Coronary artery (tissue), 2 donors: ENCODE measurements at places on chromosomes 16 and 17.

DNA sequence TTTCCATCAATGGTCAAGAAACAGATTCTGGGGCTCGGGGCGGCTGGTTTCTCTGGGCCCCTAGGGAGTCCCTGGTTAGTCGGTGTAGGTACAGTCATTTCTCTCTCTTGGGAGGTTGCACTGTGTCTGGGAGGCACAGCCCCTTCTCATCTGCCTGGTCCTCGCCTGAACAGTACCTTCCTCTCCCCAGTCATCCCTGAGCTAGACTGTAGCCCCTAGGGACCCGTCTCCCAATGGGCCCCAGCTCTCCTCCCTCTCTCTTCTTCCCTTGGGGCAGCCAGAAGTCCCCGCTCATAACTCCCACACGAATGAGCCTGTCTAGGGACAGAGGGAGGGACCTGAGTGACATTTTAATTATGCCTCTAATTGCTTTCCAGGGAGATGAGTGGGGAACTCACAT, 20.2 kb upstream of the CPSF4L start:
- no peak for DNase-seq

- DNase-seq: no peak
Measured at GRCh38 chr16:46612121-46612520, 9.1 kb downstream of the SHCBP1 start.

DNA sequence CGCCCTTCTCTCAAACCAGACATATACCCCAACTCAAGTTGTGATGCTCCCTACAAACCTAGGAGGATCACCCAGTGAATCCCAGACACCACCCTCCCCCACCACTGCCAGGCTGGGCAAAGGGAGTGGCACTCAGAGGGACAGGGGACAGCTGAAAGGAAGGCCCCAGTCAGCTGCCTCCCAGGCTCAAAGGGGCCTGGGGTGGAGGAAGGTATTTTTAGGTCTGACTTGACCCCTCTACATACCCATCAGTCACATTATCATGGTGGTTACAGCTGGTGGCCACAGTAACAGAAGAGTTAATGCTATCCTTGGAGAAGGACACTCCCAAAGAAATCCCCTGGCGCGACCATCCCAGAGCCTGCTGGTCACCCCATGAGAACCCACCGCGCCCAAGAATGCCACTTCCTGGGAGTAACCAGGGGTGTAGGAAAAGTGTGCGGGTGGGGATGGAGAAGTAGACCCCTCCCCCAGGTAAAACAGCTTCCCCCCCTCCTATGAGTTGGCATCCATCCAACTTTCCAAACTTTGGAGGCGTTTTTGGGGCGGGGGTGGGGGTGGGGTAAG, 1.1 kb downstream of the CACNB1 start:
- DNase-seq: no peak

DNA sequence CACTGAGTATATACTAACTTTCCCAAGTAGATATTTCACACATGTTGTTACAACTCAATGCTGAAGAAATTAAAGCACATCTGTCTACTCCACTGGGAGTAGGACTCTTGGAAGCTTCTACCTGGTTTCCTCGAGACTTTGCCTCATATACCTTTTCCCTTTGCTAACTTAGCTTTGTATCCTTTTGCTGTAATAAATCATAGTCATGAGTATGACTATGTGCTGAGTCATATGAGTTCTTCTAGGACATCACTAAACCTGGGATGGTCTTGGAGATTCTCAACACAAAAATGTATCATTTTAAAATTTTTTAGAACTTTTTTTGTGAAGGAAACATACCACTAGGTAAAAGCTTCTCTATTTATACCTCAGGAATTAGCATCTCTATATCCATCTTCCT, 39.8 kb downstream of the ABCA5 start:
- no peak for DNase-seq

GRCh38 chr16:83458612-83459011, 349.2 kb upstream of the HSBP1 start:
- no peak for DNase-seq

- no peak for DNase-seq
Measured at GRCh38 chr17:13030459-13031300, 12.9 kb upstream of the ELAC2 start.

- no peak for DNase-seq
Measured at GRCh38 chr17:44402564-44403172, 13.2 kb upstream of the ITGA2B start.

DNA sequence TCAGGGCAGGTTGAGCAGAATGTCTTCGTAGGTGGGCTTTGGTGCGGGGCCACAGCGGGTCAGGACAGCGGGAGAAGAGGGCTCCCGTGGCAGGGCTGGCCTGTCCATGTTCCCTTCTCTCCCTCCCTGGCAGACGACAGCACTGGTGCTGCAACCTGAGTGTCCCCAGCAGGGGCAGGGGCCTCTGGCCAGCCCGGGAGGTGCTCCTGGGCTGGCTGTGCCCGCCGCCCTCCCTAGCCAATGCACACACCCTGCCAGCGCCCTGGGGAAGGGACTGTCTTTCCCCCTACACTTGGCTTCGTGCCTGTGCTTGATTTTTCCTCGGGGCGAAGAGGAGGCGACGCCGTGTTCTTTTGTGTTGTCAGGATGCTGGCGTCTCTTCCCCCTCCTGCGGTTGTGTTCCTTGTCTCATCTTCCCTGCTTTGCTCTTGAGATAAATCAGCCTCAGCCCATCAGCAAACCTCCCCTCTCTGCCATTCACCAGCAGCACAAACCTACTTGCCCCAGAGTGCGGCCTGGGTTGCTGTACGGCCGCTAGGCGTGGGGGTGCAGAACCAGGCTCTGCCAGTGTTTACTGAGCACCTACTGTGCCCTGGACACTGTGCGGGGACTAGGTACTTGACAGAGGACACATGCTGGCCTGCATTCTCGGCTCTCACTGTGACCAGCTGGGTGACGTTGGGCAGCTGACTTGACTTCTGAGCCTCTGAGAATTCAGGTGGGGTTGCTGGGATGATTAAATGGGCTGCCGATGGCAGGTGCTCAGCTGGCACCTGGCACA, 237.3 kb upstream of the CIBAR2 start:
- no peak for DNase-seq

DNA sequence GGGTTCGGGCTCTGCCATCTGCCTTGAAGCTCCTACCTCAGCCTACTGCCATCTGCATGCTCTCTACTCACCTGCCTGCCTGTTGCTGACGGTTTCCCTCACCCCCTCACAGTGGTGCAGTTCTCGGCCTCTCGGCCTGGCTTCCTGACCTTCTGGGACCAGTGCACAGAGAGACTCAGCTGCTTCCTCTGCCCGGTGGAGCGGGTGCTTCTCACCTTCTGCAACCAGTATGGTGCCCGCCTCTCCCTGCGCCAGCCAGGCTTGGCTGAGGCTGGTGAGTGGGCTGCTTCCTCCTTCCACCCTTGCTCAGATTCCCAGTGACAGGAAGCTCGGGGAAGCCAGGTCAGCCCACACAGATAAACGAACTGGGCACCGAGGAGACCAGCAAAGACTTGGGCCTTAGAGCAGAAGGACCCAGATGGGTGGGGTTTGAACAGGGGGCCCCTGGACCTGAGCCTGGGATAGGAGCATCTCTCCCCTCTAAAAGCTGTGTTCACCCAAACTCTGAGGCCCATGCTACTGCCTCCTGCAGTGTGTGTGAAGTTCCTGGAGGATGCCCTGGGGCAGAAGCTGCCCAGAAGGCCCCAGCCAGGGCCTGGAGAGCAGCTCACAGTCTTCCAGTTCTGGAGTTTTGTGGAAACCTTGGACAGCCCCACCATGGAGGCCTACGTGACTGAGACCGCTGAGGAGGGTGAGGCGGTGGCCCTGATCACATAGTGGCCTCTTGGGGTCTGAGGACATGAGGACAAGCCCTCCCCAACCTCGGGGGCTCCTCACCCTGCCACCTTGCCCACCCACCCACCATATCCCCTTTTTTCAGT, 16.4 kb downstream of the RIPOR1 start:
- DNase-seq: peak; percentile 69

DNA sequence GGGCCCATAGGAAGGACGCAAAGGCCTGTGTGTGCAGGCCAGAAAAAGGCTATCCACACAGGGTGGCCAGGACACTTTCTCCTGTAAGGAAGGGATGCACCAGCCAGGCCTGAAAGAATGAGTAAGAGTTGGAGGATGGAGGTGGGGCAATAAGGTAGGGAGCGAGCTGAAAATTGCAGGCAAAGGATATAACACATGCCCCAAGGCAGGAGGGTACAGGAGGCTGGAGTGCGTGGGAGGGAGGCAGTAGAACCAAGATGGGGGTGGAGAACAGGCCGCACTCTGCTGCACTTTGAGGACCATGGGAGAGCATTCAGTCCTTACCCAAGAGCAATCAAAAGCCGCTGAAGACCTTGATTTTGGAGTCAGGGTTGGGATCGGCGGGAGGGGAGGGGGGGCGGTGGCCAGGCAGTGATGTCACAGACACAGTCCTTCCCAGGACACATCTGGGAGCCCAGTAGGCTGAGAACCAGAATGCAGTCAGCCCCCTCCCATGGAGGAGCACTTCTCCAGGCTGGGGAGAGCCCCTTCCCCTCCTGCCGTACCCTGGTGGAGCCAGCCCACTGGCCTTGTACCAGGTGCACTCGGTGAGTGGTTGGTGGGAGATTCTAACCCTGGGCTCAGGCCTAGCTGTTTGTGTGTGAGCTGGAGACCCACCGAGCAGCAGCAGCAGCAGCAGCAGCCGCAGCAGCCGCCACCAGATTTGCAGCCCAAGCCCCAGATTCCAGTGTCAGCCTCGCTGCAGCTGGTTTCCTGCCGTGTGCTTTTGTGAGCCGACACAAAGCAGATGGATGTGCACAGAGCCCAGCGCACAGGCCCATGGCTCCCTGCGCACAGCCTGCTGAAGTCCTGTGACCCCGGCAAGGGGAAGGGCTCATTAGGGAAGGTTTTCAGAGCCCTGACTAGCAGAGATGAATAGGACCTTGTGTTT, 17.5 kb downstream of the ANKRD40 start:
- no peak for DNase-seq

DNA sequence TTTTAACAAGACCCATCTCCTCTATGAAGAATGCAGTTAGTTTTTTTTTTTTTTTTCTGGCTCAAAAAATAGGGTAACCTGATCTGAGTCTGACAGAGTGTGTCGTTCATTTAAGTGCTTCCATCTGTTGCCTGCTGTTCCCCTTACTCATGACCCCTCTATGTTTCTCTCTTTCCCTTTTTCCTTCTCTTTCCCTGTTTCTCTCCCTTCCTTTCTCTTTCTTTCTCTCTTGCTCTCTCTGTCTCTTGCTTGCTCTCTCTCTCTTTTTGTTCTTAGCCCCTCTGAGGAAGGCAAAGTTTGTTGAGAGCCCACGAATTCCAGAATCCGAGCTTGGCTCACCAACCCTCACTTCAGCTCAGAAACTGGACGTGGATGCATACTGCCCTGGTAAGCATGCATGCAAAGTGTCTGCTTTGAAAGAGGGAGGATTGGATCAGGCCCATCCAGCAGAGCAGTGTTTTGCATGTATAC, 185.0 kb downstream of the TANC2 start:
- DNase-seq: no peak

DNA sequence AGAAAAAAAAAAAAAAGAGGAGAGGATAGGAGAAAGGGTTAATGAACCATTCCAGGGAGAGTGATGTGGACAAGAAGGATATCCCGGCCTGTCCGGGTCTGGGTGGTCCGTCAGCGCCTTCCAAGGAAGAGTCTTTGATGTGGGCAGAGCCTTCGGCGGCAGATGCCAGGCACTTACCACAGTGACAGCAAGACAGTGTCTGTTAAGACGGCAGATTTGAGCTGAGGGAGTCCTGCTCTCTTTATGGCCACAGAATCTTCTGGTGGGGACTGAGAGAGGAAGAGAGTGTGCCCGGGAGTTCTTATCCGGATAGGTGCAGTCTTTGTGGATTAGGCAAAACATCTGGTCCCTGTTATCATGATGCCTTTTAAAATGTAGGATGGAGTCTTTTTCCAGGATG, 95.2 kb downstream of the ZDHHC7 start:
- DNase-seq: no peak

DNA sequence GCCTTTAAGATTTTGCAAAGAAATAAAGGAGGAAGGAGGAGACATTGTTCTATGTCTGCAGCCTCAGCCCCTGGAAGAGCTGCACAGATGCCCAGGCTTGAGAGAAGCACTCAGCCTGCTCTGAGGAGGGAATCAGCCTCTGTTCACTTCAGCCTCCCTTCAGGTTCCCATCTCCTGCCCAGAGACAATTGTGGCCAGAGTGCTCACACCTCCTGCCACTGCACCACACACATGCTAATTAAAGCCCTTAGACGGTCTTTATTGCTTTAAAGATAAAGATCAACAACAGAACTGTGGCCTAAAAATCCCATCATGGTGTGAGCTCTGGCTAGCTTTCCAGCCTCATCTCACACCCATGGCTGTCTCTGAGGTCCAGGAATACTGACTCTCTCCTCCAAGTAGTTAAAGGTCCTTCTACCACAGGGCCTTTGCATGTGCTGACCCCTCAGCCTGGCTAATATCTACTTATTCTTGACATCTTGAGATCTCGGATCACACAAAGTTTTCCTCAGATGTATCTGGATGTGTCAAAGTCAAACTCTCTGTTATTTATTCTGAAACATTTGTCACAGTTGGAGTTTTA, 33.8 kb downstream of the CHD9NB start:
- no peak for DNase-seq

GRCh38 chr16:53999841-54000240, 286.7 kb downstream of the IRX3 start:
- DNase-seq: no peak

- DNase-seq: no peak
Measured at GRCh38 chr17:50470426-50470825, 1.7 kb upstream of the CHAD start.

DNA sequence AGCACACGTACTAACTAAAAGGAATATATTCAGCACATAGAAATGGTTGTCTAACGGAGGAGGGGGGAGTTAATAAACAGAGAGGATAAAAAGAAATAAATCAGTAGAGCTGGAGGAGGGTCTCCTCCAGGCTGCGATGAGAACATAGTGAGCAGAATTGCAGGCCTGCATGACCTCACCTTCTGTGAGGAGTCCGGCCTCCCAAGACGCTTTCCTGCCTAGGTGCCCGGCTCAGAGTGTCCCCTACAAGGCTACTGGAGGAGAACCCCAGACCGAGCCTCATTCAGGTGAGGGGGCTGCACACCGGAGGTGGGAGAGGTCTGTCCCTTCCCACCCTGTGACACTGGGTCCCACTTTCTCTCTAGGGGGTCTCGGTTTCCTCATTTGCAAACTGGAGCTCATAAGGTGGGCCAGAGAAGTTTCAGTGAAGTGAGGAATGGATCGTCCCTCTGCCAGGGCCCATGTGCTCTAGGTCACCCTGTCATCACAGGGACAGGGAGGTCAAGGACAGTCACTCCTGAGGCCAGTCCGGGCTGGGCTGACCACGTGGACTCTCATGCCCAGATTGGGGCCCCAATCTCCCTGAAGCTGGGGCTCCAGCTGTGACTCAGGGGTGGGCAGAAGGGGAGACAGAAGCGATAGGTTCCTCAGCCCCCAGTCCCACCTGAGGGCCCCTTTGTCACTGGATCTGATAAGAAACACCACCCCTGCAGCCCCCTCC, 3.3 kb upstream of the HBM start:
- DNase-seq: no peak

DNA sequence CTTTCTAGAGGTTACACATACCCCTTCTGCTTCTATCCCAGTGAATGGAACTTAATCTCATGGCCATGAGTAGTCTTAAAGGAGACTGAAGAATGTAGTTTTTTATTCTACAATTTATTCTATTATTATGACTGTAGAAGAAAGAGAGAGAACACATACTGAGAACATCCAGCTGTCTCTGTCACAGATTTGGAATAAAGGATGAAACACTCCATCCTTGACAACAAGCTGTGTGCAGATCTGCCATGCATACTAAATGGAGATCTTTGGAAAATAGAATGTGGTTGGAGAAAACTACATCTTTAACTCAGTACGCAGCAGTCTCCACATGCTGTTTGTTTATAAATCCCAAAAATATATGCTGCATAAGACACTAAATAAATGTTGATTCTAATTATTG, 54.1 kb upstream of the NUDT7 start:
- no peak for DNase-seq

GRCh38 chr17:74089869-74090464, 113.5 kb upstream of the RPL38 start:
- DNase-seq: no peak
